ENCODE measurements at places on chromosomes 2 and 18.
A peak's percentile ranks its signal among the peaks of the same experiment; 100 is the strongest.

DNA sequence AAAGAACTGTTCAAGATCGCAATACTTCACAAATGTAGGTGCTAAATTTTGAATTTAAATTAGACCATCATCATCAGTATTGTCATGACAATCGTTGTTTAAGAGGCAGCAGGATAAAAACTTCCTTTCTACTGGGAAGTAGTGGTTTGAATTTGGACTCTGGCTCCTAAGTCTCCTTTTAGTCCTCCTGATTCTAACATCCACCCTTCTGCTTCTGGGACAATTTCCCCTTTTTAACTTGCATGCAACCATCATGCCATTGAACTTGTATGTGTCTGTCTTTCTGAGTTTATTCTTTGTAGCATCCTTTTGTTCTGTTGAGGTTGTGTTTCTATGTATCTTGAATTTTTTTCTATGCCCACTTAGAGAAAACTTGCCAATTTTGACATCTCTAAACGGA lies 249.7 kb downstream of the PTGR3 start:
- no peak for DNase-seq

GRCh38 chr18:12819322-12819721 lies 64.7 kb downstream of the PTPN2 start:
- DNase-seq, result no peak

- no peak for DNase-seq
Observed at GRCh38 chr18:76981396-76981968, 151.1 kb downstream of the MBP start.

- DNase-seq, result no peak
Observed at GRCh38 chr2:12341920-12342319, 374.8 kb upstream of the TRIB2 start.

GRCh38 chr18:63505566-63506335 lies 29.0 kb downstream of the SERPINB5 start:
- DNase-seq, result peak; percentile 11

DNA sequence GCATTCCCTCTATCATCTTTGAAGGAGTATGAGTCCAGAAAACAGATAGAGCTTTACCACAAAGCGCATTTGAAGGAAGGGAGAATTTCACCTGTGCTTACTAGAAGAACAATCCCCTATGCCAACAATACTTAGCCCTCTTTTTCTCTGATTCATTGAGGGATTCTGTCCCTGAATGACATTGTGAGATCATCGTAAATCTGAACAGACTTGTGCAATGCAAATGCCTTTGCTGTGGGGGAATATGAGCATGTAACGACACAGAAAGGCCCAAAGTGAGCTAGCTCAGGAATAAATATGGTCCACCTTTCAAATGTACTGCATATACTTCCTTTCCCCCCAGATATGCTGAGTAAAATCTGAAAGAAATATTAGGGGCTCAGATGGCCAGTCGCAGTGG lies 67.6 kb downstream of the SCN1A start:
- DNase-seq, result no peak

- DNase-seq, result no peak
Observed at GRCh38 chr2:240705204-240705791, 13.6 kb downstream of the AQP12A start.

DNA sequence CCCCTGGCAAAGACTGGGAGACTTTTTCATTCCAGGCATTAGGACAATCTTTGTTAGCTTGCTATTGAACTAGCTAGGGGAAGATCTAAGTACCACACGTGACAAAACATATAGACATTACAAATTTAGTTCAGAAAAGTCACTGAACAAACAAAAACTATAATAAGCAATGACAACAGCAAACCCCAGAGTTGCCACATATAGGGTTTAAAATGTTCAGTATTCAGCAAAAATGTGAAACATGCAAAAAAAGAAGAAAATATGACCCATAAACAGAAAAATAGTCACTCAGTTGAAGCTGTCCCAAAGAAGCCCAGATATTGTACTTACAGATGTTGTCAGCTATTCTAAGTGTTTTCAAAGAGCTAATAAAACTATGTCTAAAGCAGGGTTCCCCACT lies 431.1 kb upstream of the CDH2 start:
- DNase-seq, result peak; percentile 5

GRCh38 chr2:160551259-160551658 lies 57.7 kb upstream of the RBMS1 start:
- peak; percentile 8 for DNase-seq

DNA sequence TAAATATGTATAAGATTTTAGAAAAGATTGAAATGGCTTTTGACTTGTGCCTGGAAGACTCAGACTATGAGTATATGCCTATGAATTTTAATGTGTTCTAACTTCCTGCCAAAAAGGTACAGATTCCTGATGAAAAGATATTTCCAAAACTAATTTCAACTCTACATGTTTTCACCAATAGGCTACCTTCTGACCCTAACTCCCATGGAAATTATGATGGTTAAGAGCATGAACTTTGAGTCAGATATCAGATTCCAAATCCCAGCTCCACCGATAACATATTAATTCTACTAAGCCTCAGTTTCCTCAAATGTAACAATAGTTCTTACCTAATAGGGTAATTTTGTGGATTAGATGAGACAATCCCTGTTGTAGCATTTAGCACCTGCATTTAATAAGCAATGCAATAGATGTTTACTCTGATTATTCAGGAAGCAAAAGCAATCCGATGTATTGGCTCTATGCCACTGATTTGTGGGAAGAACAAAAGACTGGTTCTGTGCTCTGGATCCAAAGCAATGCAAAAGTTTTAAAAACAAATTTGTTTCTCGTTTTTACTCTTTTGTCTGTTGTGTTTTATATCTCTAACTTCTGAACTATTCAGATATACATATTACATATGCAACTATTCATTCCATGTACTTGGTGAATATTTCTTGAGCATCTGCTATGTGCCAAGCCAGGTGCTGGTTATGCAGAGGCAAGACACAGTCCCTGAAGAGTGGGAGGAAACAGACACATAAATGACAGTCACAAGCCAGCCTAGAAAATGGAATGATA lies 115.4 kb downstream of the GATA6 start:
- DNase-seq, result no peak

Data from AG10803 (cell line).